ENCODE measurements at places on chromosomes 11 and 22.
A peak's percentile ranks its signal among the peaks of the same experiment; 100 is the strongest.

GRCh38 chr22:36457688-36458450, 23.6 kb downstream of the TXN2 start:
- no peak for DNase-seq

DNA sequence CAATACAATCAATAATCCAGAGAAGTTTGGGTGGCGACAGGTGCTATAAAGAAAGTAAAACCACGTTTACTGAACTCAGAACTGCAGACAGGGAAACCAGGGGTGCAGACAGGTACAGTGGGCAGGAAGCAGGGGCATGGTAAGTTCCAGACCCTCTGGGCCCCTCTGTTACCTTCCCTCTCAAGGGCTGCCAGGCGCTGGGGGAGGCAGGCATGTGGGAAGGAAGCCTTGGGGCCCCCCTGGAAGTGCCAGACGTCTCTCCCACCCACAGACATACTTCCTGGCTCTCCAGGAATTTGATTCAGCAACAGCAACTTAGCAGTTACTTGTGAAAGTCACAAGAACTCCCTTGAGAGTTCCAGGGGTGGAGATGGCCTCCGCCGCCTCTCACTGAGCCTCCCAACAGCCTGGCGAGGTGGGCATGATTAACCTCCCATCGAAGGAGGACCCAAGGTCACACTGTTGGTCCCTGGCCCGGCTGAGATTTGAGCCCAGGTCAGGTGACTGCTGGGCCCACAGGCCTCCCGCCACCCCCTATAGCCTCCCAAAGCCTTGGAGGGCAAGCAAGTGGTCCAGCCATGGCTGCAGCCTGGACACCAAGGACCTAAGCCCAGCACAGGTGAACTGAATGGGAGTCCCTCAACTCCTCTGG, 14.1 kb upstream of the TSKU start:
- no peak for DNase-seq

- DNase-seq, result no peak
Measured at GRCh38 chr11:278001-278951, at the start of gene NLRP6. NLRP6 (plus strand) TSS chr11:278407; CDS start chr11:278570, 163 bp downstream.

GRCh38 chr11:126491092-126491491, 135.6 kb downstream of the ST3GAL4 start:
- DNase-seq, result no peak

DNA sequence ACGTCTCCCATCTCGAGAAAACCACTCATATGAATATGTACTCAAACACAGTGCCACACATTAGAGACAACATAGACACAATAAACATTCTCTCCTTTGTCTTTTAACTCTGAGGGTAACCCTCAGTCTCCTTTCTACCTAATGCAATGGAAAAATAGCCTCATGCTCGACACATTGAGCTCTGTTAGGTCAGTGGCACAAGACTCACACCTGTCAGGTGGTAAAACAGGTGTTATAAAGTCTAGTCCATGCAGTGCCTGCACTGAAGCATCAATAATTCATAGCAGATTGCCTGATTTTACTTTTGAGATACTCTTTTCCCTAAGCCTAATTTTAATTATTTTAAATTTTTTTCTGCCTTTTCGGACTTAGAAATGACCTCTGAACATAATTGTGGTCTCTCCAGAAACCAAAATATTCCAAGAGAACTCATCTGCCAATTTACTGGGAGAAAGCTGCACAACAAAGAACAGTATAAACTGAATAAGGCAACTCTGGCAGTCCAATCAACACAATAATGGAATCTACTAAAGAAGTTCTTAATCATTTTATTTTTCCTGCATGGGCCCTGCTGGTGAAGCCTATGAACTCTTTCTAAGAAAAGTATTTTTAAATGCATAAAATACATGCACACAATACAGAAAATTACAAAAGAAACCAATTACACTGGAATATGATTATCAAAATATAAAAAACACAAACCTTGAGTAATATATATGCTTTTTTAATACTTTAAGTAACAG, 9.9 kb downstream of the RDX start:
- DNase-seq, result no peak

GRCh38 chr11:77823775-77824174, 2.8 kb downstream of the AAMDC start:
- DNase-seq, result no peak

DNA sequence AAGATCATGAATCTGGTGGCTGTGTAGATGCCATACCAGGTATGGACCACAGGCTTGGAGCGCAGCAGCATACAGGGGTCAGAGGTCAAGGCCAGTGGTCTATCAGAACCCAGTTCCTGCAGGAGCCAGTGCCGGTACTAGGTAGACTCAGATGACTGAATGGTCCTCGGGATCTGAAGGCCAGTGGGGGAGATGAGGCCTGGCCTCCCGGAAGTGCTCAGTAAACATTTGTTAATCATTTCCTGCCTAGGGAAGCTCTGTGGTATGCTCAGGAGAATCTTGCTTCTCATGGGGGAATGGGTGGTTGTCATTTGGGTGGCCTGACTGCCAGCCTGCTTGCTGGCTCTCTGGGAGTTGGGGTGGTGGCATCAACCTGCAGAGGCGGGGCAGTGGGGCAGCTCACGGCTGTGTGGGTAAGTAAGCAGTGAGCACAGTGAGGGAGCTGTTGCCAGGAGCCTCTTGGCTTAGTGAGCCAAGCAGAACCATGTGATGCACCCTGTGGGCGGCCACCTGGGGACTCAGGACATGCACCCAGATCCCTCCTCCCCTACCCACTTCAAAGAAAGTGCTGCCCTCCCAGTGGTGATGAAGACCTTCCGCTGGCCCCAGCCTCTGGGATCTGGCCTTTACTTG, 33.0 kb downstream of the PTPRJ start:
- peak; percentile 82 for DNase-seq

DNA sequence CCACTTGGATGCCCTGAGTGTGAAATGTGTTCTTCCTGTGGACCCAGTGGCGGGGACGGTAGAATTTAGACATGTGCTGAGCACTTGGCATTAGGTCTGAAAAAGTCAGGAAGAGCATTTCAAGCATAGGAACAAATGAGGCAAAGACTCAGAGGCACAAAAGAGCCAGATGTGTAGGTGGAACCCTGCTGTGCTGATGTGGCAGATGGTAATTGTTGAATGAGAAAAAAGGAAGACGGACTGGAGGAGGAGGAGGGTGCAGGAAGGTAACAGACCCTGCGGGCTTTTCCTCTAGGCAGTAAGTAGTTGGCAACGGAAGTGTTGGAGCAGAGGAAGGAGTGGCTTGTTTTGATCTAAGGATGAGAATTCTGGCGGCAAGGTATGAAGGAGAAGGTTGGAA, 985.8 kb downstream of the TBC1D22A start:
- no peak for DNase-seq

- DNase-seq, result no peak
Measured at GRCh38 chr11:4180441-4181183, 86.0 kb downstream of the RRM1 start.

GRCh38 chr11:125170001-125170509, 5.5 kb downstream of the PKNOX2 start:
- no peak for DNase-seq

DNA sequence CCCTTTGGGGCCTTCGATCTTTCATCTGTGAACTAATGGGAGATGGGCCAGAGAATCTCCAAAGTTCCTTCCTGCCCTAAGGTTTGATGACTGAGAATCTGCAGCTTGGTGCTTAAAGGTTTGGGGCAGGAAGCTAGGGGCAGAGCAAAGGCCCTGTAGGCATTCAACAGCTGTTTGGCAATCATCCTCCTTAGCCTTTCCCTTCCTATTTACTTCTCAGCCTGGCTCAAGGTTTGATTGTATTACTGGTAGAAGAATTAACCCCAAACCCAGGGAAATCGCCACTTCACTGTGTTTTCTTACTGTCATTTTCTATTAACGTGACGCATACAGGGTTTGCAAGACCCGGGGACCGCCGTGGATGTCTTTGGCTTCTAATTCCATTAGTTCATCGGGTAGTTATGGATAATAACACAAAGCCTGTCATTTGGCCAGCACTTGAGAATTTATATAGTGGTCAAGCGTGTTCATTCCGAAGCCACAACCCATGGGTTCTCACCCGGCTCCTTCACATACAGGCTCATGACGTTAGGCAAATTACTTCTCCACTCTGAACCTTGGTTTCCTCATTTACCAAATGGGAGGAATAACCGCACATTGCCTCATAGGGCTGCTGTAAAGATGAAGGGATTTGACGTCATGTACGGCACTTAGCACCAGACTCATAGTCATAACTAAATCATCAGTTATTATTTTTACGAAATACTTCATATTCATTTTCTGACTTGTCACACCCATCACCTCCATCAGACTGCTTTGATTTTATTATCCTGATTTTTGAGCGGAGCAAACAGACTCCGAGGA, 158.1 kb downstream of the FBXO7 start:
- no peak for DNase-seq

DNA sequence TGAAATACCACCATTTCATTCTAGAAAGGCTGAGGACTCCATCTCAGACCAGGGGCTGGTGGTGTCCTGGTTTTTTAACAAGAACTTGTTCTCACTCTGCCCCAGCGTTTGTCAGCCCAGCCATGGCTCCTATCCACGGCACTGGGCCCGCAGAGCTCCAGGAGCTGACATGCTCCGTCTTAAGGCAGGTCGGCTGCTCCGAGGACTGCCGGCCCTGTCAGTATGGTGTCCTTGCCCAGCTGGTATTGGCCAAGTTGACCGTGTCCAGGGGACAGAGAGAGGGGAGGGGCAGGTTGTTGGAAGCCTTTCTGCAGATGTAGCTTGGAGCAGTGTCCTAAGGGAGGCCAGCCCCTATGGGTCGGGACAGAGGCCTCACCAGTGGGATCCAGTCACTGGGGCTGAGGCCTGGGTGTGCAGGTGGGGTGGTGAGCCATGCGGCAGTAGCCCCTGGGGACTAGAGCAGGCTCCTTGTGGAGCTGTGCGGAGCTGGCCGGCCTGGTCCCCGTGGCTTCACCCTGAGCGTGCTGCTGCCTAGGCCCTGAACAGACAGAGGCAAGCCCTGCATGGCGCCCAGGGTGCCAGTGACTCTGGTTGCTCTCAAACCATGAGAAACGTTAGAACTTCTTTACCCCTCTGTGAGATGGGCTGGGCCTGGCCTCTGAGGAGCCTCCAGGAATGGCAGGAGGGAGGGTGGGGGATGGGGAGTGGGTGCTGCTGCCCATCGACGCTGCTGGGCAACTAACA, 39.9 kb upstream of the KCNQ1OT1 start:
- DNase-seq, result no peak

DNA sequence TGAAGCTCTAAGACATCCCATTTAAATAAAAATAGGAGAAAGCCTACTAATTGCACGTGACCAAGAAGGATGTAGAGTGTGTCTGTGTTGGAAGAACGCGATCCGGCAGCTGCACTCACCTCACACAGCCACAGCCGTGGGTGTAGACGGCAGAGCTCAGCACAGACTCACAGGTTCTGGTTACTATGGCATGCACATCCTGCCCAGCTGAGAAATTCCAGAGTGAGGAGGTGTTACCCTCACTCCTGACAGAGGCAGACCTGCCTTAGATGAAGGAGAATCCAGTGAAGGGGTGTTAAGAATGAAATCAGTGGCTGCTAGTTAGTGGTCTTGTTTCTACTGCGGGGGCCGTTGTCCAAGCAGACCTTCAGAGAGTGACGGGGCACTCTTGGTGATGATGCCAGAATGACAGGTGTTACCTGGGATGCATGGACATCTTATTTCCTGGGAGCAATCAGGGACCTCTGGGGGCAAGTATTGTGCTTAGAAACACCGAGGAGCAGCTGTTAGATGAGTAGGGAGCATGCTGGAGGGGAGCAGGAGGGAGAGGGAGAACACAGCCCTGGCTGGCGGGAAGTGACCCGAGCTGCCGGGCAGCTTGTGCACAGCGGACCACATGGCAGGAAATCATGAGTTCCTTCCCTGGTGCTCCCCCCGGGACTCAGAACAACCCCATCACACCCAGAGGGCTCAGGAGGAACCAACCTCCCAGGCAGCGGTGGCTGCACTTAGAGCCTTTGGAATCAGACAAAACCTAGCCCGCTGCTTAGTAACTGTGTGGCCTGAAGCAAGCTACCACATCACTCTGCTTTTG, 12.3 kb downstream of the KCNJ5 start:
- no peak for DNase-seq

DNA sequence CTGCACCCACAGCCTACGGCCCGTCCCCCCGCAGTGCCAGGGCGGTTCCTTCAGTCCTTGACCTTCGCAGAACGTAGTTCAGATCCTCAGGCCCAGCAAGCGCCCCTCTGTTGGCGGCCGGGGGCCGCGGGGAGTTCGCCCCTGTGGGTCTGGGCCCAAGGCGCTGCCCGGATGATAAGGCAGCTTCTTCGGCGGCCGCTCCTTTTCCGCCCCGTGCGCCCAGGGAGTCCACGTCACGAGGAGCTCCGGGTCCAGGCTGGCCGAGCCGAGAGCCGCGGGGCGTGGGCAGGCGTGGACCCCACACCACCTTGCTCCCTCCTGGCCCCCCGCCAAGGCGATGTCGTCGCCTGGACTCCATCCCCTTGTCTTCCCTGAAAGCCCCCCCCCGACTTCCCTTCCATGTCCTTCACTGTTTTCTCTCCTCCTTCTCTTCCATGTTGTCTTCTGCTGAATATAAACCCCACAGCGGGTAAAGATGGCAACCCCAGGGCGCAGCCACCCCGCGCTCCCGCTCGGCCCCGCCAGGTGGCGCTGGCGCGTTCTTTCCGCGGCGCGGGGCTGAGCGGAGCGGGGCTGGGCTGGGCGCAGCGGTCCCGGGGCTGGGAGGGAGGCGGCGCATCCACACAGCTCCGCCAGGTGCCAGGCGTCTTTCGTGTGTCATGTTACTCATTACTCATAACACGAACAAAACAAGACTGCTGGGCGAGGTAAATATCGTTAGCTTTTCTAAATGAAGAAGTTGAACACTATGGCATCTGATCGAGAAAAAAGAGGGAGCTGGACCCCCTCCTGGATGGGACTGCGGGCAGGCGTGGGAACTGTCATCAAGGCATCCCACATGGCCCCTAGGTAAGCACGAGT, 321.0 kb downstream of the NTM start:
- no peak for DNase-seq

DNA sequence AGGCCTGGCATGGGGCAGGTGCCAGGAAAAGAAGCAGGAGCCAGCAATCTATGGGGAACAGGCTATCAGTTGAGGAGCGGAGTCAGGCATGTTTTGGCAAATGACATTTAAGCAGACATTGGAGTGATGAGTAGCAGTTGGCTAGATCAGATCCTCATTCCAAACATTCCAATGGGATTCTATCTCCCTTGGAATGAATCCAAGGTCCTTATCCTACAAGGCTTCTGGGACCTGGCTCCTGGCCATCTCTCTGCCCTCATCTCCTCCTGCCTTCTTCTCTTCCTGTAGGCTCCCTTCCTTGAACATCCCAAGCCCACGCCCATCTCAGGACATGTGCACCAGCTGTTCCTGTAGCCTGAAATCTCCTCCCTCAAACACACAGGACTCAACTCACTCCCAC, 1074.5 kb downstream of the TBC1D22A start:
- no peak for DNase-seq

GRCh38 chr22:25765801-25766200, 23.8 kb downstream of the MYO18B start:
- no peak for DNase-seq

GRCh38 chr11:128892866-128893565, 1.9 kb downstream of the KCNJ5 start:
- no peak for DNase-seq

- DNase-seq, result no peak
Measured at GRCh38 chr22:41768430-41768829, 32.0 kb upstream of the CCDC134 start.

DNA sequence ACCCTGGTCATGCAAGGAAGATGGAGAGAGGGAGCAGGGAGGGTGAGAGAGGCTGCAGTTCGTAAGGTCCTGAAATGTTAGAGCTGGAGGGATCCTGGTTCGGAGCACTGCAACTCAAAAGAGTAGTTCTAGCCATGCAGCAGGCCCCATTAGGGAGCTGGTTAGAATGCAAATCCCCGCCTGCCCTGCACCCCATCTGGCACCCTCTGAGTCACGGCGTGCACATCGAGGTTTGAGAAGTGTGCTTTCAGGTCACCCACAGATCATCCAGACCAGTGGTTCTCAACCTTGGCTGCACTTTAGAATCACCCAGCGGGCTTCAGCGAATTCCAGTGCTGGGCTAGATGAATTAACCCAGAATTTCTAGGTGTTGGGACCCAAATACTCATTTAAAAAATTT, 48.2 kb downstream of the ST3GAL4 start:
- no peak for DNase-seq

All from natural killer cell treated with Interleukin-12 subunit alpha and Interleukin-12 subunit beta and Interleukin-15 and Interleukin-18, amount 100 ng/mL, for 72 hours (primary cell).